ENCODE measurements at places on chromosomes 4 and X.

- DNase-seq: no peak
Measured at GRCh38 chrX:70398899-70399298, 24.2 kb upstream of the GDPD2 start.

DNA sequence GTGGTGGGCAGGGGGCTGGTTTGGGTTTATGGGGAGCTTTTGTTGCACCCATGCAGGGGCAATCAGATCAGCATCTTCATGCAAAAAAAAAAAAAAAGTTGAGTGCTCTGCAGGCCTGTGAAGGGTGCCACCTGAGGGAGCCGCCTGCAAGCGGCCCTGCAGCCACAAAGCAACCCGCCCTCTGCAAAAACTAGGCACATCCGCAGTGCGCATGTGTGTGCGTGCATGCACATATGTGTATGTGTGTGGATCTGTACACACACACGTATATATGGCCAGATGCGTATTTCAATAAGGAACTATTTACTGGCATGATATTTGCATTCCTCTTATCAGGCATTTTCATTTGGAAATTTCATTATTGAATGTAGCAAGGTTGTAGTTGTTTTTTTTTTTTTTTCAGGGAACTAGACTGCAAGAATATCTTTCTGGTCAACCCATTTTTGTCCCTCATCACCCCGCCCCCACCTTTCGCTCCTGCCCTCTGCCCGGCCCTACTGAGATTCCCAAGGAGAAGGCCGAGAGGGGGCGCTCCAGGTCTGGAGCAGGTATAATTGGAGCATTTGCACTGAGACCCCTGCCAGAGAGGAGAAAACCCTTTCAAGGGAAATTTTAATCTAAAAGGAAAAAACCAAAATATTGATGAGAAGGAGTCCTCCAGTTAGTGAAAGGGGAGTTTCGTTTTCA is 18.1 kb downstream of the CCNQ start:
- no peak for DNase-seq

- DNase-seq: no peak
Measured at GRCh38 chr4:155639704-155640523, 26.7 kb upstream of the GUCY1A1 start.

- no peak for DNase-seq
Measured at GRCh38 chrX:77347572-77347971, 99.6 kb upstream of the FGF16 start.

- DNase-seq: no peak
Measured at GRCh38 chr4:165905405-165906027, 32.5 kb downstream of the TLL1 start.

DNA sequence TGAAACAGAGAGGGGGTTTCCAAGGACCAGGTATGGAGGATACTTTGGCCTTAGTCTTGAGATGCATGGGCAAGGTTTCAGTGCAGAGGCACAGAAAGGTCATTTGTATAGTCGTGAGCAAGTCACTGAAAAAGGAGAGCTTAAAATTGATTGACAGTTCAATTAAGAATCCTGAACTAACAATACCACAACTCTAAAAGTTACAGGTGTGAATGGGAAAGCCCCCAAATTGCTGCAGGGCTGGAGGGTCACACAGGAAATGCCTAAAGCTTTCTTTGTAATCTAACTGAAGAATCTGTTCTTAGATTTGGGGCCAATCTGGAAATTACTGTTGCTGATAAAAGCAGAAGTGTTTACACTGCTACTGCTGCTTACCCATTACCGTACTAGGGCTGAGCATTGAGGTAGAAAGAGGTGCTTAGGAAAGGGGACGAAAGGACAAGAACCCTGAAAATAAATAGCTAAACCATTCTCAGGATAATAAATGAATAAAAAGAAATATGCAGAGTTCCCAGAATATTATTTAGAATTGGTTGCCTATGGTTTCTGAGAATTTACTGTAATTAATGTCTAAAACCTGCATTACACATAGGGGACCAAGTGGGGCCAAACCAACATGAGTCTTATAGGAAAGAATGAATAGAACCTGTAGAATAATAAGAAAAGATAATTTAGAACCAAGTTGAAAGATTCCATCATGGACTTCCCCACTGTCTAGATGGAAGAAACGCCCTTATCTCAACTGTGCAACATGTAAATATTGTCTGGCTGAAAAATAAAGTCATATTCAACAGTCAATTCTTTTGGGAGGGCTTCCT is 91.9 kb upstream of the PPP1R2C start:
- DNase-seq: peak; percentile 47

GRCh38 chr4:25029479-25030276 is 1.1 kb downstream of the LGI2 start:
- DNase-seq: no peak

- DNase-seq: no peak
Measured at GRCh38 chrX:84415140-84415539, 87.1 kb downstream of the HDX start.

GRCh38 chr4:7859326-7859725 is 80.3 kb downstream of the AFAP1 start:
- no peak for DNase-seq

DNA sequence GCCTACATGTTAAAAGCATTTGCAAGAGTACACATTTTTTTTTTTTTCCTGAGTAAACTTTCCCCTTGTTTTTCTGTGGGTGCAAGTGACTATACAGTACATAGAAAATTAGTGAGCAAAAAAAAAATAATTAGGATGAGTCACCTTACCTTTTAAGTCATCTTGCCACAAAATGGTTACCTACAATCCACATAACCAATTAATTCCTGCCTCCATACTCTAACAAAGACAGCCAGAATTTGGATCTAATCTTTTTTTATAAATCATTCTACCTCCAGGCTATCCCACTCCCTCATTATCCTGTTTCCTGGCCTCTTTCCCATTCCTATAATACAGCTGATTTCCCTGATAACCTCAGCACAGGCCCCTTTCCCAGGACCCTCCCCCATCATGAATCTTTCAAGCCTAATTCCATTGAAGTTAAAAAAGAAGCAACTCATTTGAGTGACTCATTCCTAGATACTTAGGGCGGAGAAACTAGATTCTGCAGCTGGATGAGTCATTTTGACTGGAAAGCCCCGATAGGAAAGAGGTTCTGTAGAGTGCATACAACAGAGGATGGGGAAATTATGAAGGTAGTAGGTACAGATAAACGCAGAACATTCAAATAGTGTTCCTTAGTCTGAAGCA is 128.2 kb downstream of the C4orf51 start:
- DNase-seq: peak; percentile 73

Measured in activated CD8-positive, alpha-beta T cell treated with anti-CD3 and anti-CD28 coated beads for 36 hours (primary cell).